ENCODE measurements at places on chromosomes 2 and 18.

DNA sequence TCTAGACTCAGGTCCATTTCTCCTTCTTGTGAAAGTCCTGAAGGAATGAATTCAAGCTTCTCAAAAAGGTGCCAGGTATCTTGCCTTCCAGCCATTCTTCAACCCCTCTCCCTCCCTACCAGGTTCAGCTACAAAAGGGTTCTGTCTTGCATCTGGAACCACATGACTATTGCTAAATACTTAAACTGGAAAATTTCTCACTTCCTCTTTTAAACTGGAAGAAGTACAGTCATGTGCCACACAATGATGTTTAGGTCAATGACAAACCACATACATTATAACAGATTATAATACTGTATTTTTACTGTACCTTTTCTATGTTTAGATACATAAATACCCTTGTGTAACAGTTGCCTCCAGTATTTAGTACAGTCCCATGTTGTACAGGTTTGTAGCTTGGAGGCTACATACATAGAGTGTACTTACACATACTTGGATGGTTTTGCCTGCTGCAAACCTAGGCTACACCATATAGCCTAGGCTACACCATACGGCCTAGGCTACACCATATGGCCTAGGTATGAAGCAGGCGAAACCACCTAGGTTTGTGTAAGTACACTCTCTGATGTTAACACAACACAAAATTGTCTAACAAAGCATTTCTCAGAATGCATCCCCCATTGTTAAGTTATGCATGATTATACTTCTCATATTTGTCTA lies 142.0 kb upstream of the DNMT3A start:
- DNase-seq = no peak

GRCh38 chr18:59861963-59862819 lies 37.6 kb upstream of the PMAIP1 start:
- DNase-seq = no peak

GRCh38 chr2:130389783-130390182 lies 33.9 kb downstream of the PTPN18 start:
- DNase-seq = no peak

DNA sequence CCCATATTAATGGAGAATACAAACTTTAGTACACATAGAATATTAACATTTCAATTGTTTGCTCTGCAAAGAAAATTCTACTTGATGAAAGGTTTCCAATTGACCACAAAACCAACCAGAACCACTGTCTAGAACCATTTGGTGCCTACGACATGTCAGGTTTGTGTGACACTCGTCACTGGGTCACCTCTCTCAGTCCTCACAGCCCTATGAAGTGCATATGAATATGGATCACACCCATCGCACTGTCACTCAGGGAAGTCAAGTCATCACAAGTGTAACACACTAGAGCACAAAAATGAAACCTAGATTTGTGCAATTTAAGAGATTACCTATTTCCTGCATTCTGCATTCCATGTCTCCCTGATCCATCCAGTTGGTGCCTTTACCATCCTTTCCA lies 43.7 kb downstream of the PTPN2 start:
- no peak for DNase-seq

DNA sequence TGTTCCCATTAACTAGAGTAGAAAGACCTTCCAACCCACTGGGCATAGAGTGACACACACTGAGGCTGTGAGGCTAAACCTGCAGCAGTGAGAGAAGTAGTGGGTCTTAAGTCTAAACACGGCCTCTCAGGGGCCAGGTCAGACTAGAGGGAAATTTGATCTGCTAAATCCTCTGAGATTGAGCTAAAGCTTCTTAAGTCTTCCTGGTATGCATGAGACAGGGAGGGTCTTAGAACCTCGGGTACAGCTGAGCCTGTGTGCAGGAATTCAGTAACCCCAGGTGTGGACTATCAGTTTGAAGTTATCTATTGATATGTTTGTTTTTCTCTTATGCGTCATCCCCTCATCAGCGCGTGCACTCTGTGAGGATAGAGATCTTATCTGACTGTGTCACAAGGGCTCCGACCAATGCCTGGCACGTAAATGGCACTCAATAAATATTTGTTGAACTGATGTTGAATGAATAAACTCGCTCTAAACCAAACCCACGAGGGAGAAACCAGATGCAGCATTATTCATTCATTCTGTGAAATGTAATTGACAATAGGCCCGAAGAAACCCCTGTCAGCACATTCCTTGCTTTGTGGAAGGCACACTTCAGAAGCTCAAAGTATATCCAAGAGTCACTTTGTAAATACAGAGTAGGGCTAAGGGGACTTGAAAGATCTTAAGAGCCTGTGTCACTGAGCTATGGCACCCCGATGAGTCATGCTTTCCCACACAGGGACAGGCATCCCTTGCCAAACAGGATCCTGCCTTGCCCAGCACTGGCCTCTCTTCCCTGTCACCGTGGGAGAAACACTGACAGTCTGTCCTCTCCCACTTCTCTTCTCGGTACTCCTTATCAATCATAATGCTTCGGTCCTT lies 21.7 kb upstream of the RAB10 start:
- no peak for DNase-seq

- DNase-seq = no peak
These were observed 73.6 kb upstream of the NCK2 start for GRCh38 chr2:105671156-105671555.

DNA sequence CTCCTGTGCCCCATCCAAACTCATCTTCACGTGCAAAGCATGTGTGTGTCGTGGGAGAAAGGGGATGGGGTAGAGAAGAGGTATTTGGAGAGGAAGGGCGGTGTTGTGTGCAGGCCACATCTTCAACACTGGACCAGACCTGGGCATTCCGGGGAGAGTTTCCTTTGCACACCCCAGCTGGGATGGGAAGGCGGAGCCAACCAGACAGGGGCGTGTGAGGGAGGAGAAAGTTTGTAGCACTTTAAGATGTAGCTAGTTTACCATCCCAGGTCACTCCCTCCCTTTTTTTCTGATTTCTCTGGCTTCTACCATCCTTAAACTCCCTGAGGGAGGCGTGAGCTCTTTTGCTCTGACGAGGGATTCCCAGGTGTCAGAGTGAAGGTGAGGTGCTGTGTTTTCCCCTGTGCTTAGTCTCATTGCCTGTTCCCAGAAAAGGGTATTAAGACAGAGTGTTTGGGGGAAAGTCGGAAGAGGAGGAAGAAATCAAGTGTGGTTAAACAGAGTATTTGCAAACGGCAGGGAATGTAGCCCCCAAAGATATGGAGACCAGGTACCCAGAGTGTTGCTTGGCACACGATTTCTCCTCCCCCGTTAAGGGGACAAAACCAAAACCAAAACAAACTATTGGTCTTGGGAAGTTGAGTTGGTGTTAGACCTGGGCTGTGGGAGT lies 1.6 kb downstream of the SETBP1 start:
- no peak for DNase-seq

Data from NCI-H1105 (cell line).